ENCODE measurements at places on chromosomes 3 and 15.
A peak's percentile ranks its signal among the peaks of the same experiment; 100 is the strongest.

- peak; percentile 19 for DNase-seq
These were observed 266.8 kb downstream of the ZNF385D start for GRCh38 chr3:21484057-21484827.

- DNase-seq: no peak
These were observed 22.4 kb downstream of the LRRC58 start for GRCh38 chr3:120326784-120327183.

DNA sequence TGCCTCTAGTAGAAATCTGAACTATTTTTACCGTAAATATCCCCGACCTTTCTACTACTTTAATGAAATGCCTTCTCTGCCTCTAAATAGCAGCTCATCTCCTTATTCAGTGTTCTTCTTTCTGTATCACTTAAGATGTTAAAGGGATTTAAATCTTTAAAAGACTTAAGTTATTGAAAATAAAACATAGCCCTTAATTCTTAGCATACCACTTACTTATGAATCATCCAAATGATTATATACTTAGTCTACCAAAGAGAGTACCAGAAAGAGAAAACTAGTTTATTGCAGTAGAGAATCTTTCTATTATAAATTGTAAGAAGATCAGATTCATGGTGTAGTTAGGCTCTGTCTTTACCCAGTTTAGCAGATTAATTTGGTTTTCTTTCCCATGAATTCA lies 802.0 kb downstream of the TBL1XR1 start:
- no peak for DNase-seq

DNA sequence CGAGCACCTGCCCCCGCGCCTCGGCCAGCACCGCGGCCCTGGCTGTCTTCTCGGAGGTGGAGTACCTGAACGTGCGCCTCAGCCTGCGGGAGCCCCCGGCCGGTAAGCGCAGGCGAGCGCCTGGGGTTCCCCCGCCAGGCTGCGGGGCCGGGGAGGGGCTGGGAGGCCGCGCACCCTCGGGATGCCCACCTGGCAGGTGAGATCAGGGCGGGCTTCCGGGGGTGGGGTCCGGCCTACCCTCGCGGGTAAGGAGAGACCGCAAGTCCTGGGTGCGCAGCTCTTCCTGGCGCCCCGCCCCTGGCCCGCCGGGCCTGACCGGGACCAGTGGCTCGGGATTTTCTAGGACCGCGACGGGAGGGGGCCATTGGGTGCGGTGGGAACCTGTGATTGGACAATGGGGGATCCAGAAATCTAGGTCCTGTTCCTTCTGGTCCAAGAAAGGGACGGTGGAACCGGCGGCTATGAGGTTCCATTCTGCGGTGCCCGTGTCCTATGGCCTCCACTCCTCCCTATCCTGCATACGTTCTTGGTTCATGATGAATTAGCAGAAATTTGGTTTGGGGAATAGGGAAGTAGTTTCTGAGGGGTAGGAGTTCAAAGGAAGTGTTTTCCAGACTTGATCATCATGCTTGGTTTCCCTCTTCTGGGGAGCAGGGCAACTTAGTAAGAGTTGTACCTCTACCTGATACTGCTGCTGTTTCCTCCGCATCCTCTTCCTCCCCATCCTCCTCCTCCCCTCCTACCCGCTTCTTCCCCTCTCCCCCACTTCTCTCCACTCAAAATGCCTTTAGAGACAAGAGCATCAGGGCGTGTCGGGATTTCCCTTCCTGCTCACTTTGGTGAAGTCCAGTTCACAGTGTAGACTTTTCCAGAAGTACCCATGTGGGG lies 808 bp downstream of the ARRDC4 start:
- no peak for DNase-seq

DNA sequence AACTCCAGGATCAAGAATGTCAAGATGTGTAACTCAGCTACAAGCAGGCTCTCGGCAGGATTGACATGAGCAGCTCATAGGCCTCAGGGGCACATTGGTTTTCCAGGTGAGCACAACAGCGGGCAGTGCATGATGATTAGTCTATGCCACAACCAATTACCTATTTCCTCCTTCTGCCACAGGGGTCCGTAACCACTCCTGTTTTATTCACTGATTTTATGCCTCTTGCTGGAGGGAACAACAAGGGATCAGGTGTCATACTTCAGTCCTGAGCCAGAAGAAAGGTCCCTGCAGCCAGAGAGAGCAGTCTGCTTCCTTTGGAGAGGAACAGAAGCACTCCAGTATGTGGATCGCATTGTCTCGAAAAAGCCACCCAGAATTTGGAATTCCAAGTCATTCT lies 35.1 kb upstream of the PTPRG start:
- DNase-seq: no peak

DNA sequence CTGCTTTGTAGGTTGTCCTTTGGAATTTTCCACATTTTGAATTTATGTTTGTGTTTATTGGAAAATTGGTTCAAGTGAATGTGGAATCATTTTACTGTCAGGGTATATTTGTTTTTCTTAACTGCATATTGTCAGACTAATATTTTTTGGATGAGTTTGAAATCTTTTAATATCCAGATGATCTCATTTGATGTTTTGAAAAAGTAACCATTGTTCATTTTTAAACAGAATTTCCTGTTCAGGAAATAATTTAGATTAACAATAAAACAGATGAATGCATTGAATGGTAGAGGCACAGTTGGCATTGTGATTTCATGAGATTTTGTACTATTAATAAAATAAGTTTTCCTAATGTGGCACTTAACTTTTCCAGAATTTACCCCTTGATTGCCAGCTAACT lies 15.5 kb downstream of the TRAK1 start:
- DNase-seq: no peak

DNA sequence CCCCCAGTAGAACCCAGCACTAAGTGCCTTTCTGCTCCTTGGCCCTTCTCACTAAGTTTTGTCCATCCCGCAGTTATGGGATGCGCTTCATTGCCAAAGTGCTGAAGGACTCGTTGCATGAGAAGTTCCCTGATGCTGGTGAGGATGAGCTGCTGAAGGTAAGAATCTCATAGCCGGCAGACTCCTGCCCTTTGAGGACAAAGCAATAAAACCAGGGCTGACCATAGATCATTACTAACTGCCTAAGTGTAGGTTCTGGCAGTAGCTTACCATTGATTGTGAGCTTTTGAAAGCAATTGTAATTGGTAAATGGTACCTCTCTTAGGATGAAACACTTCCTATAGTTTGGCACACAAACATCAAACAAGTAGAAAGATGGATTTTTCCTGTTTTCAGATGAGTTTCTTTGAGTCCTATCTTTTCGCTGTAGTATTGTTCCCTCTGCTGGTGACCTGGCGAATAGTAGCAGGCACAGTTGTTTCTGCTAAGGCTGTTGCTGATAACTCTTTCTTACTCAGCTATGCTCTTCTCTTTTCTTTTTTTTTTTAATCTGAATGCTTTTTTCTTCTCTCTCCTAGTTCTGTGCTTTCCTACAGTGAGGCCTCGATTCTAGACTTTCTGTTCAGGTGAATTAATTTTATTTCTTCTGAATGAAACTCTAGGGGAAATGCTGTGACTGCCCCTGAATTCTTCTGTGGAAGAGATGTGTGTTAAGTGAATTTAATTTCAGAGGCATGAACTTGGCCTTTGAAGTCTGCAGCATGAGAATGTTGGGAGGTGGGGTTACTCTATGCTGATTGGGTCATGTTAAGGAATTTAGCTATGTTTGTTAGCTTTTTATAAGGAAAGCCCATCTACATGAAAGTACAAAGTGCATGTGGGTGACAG lies 47.4 kb upstream of the CRTC3 start:
- no peak for DNase-seq
